ENCODE measurements at places on chromosomes 2 and 18.

GRCh38 chr2:141692829-141693228 is 438.0 kb downstream of the LRP1B start:
- no peak for DNase-seq

DNA sequence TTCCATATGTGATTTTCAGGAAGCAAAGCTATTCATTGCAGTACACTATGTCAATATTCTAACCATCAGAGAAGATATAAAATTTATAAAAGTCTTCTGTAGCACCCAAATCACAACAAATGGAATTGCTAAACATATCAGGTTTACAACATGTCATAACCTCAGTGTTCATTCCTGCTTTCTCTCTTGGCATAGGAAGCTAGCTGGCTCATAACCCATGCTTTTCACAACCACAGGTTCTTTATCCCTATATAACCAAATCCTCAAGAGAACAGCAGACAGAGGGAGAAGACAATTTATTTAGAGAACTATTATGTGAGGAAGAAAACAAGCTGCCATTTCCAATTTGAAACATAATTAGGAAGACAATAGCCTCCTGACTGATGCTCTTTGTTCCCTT is 997.0 kb upstream of the ACVR2A start:
- no peak for DNase-seq

DNA sequence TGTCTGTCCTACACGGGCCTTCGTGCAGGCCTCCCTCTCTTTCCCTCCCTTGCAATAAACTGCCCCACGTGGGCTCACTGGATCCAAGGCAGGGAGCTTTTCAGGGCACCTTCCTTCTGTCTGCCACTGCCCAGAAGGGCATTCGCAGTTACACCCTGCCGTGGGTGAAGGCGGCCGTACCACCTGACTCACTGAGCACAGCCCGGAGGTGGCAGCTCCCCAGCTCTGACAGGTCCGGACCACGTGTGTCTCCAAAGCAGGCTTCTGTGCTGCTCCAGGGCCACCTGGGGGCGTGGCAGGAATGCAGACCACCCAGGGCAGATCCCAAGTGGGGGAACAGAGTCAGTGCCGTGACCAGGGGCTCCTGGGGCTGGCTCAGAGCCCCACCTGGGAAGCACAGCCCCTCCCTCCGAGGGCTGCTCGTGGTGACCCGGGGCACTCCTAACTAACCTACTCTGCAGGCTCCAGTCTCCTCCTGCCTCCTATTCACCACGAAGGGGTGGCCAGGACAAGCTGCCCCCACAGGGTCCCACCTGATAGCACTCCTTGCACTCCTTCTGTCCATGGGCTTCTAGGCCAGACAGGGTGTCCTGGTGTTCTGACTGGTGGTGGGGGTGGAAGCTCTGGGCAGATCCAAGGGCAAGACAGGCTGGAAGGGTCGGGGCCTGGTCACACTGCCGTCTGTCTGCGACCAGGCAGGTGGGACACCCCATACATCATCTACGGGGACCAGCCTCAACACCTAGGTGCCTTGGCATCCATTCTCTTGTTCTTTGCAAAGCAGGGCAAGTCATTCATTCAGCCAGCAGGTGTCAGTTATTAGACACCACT is 9.7 kb downstream of the SNED1 start:
- peak; percentile 35 for DNase-seq

DNA sequence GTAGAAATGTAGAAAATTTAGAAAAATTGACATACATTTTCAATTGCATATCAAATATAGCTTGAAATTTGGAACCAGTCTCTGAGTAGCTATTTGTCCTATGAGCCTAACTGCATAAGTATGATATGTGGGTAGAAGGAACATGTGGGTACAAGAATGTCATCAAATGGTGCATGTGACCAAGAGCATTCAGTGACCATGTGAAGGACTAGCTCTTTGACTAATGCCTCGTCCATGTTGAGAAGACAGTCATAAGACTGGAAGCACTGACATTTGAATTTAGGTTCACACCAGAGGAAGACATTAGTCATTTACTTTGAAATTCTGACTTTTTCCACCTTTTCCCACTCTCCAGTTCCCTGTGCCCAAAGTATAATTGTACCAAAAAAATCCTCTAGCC is 12.6 kb downstream of the MRPL44 start:
- no peak for DNase-seq

DNA sequence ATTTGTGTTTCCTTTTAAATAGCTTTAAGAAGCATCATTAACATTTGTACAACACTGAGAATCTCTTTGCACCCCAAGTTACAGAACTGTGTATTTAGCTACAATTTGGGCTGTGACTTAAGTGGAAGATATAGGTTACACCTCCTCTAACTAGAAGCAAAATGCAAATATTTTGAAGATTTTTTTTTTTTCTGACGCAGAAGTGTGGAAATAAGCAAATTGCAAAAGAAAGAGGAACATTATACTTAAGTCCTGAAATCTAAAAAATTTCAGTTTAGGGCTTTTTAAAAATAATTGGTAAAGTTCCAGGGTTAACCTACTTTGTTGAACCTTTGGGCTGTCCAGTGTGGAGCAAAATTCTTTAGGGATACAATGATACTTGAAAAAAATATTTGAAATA is 41.4 kb upstream of the RBMS1 start:
- DNase-seq: no peak

GRCh38 chr2:144553379-144553778 is 33.5 kb upstream of the ZEB2 start:
- no peak for DNase-seq

- DNase-seq: no peak
These were observed 79.7 kb upstream of the CYTIP start for GRCh38 chr2:157523270-157524247.

DNA sequence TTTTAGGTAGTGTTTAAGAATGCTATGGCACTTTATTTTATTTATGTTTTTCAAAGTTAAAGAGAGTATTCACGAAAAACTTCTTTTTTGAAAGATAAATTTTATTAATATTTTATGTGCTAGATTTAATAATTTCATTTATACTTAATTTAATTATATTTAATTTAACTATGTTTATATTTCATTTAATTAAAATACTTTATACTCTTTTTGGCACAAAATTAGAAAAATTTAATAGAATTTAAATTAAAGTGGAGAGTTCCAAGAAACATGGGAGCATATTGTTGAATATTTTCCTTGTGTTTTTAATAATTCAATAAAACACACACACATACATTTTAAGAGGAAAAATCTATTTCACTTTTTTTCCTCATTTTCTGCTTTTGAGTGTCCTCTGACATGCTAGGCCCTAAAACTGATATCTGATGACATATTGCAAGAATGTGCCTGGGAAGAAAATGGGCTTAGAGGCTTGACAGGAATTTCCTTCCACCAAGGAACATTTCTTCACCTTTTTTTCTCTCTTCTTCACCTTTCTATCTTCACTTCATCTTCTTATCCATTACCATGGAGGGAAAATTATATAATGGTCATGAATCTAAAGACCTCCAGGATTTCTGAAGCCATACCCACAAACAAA is 15.4 kb downstream of the ARHGAP28 start:
- DNase-seq: no peak

DNA sequence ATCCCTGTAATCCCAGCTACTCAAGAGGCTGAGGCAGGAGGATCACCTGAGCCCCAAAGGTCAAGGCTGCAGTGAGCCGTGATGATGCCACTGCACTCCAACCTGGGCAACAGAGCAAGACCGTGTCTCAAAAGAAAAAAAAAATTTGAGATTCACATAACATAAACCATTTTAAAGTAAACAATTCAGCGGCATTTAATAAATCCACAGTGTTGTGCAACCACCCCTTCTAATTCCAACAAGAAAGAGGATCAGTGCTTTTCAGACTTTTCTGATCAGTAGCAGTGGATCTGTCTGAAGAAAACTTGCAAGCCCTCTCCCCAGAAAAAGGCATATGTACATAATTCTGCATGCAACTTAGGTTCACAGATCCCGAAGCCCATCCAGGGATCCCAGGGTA is 7.2 kb upstream of the SAG start:
- no peak for DNase-seq

GRCh38 chr2:73426176-73426575 is 40.5 kb downstream of the ALMS1 start:
- DNase-seq: no peak

DNA sequence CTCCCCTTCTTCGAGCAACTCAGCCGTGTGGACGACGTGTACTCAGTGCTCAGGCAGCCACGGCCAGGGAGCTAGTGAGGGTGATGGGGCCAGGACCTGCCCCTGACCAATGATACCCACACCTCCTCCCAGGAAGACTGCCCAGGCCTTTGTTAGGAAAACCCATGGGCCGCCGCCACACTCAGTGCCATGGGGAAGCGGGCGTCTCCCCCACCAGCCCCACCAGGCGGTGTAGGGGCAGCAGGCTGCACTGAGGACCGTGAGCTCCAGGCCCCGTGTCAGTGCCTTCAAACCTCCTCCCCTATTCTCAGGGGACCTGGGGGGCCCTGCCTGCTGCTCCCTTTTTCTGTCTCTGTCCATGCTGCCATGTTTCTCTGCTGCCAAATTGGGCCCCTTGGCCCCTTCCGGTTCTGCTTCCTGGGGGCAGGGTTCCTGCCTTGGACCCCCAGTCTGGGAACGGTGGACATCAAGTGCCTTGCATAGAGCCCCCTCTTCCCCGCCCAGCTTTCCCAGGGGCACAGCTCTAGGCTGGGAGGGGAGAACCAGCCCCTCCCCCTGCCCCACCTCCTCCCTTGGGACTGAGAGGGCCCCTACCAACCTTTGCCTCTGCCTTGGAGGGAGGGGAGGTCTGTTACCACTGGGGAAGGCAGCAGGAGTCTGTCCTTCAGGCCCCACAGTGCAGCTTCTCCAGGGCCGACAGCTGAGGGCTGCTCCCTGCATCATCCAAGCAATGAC is 4.8 kb downstream of the CTDSP1 start:
- DNase-seq: no peak

DNA sequence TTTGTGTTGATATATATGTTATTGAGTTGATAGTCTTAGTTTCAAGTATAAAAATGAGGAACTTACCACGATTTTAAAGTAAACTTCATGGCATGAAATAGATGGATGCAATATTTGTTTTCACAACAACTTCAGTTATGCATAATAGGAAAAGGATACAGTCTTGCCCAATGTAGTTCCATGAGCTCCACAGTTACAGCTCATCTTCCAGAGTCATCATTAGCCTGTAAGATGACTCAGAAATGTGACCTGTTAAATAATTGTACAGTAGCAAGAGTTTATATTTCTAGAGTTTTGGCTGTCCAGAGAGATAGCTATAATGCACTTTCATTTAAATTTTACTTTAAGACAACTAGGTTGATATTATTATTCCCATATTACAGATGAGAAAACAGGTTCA is 80.9 kb upstream of the ARHGAP28 start:
- DNase-seq: no peak

DNA sequence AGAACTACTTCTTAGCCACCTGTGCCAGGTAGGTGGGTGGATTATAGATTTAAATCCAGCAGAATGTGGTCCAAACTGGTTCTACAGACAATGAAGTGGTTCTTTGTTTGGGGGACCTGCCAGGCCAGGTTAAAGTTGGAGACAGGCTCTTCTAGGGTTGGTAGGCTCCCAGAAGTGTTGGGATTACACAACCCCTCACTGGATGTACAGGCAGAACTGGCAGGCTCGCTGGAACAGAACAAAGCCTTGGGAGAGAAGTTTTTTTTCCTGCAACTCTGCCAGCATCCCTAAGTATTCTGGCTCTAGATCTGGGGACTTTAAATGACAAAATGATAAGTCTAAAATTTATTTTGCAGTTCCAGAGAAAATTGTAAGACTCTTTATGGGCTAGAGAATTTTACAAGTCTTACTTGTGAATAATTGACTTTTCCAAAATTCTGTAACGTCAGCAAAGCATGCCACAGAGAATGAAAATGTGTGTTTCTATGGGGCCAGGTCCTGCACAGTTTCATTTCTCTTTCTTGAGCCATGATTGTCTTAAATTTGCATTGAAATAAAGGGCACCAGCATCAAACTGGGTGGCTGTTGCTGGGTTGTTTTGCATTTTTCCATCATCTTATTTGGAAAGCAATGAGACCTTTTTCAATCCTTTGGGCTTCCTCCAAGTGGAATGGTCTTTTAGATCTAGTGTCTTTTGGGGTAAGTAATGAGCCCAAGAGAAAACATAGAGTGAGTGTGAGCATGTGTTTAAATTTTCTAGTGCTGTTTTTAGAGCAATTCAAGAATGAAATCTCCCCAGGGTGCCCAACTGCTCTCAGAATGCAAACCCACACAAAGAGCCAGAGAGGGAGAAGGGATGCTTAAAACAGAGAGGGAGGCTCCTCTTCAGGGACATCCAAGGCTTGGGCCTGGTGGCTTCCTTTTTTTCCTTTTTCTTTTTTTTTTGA is 32.4 kb upstream of the ATL2 start:
- DNase-seq: no peak

- no peak for DNase-seq
These were observed 48.0 kb downstream of the ARHGAP15 start for GRCh38 chr2:143177096-143177786.
